Glutamatergic neuron (in vitro differentiated cells): ENCODE measurements at places on chromosomes 13 and 19.

- DNase-seq = no peak
Measured at GRCh38 chr19:48914181-48914580, 14.1 kb downstream of the NUCB1 start.

GRCh38 chr13:35342440-35342839 lies 134.0 kb downstream of the MAB21L1 start:
- DNase-seq = no peak

- DNase-seq = no peak
Measured at GRCh38 chr13:80502359-80502758, 161.4 kb upstream of the SPRY2 start.

DNA sequence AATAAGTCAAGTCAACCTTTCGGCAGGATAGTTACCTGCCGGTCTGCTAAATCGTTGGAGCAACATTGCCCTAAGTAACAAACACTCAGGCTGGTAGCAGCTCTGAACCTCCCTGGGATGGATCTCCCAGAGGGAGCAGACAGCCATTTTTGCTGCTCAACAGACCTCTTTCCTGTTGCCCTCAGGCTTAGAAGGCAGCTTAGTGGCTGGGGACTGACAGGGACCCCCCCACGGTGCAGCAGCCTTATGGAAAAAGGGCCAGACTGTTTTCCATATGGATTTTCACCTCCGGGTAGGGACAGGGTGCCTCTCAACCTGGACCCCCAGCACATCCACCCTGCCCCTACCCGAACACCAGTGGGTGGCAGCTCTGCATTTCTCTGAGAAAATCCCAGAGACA lies 49.7 kb downstream of the UBL3 start:
- peak; percentile 46 for DNase-seq

GRCh38 chr19:38769635-38770211 lies 3.6 kb downstream of the LGALS7 start:
- DNase-seq = peak; percentile 88

GRCh38 chr13:110590577-110590976 lies 24.8 kb upstream of the NAXD start:
- DNase-seq = no peak

DNA sequence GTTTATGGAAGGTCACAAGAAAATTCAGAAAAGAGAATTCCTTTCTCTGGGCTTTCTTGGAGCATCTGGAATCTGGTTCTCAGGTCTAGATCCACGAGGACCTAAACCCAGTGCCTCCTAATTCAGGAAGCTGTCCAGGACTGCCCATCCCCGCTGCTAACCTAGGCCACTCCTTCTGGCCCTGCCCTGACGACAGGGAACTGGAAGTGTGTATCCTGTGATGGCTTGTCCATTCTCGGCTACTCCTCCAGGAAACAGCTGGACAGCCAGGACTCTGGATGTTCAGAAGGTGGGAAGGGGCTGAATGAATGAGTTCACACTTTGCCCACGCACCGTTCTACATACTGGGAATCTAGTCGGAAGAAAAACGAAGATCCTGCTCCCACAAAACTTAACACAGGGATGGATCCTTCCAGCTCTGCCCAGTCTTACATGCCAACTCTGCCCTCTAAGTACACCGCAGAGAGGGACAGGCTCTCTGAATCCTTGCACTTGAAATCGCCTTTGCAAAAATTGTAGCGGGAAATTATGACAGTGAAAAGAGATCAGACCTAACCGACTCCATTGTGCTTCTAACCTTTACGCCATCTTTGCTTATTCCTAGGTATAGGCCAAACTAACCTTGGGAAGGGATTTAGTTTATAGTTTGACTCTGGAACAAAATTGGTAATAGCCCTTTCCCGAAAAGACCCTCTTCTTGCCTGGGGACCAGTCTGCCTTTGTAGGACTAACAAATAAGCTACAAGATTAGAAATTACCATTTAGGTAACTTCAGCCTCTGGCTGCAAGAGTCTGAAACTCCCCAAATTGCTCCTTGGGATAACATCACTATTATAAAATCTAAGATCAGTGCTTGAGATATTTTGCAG lies 1.8 kb downstream of the LSM4 start:
- DNase-seq = no peak

- no peak for DNase-seq
Measured at GRCh38 chr13:23883255-23883654, 5.9 kb downstream of the MIPEP start.

- DNase-seq = no peak
Measured at GRCh38 chr13:100808330-100809128, 133.9 kb upstream of the TMTC4 start.

- no peak for DNase-seq
Measured at GRCh38 chr19:13881692-13882418, 4.9 kb downstream of the NANOS3 start.

DNA sequence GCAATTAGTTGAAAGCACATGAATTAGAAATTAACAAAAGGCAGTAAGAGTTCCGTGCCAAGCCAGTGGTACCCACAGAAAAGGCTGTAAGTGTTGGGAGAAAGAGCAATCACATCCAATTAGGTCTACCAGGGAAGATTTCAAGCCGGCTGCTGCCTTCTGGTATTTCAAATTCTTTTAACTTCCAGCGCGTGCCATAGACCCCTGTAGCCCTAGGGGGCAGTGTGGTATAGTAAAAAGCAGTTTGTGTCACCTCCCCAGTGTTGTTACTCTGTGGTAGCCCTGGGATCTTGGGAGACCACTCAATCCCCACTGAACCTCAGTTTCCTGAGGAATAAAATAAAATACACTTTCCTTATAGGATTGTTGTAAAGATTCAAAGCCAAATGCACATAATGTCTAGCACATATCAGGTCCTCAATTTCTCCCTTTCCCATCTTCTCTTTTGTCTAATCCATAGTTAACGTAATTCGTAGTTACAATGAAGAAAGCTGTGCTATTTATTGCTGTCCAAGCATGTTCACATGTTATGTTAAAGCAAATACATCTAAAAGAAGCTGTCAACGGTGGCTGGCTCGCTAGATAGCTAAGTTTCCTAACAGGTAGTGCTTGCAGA lies 230.2 kb downstream of the TDRD3 start:
- DNase-seq = peak; percentile 73
